ENCODE measurements at places on chromosomes 11 and 22.
A peak's percentile ranks its signal among the peaks of the same experiment; 100 is the strongest.

GRCh38 chr22:37278261-37278660 is 4.0 kb upstream of the CYTH4 start:
- no peak for DNase-seq

GRCh38 chr11:11149671-11150459 is 203.2 kb downstream of the CSNK2A3 start:
- no peak for DNase-seq

GRCh38 chr11:696955-697491 is 1.4 kb downstream of the TMEM80 start:
- peak; percentile 84 for DNase-seq

- DNase-seq: no peak
These were observed 9.1 kb upstream of the OR8B8 start for GRCh38 chr11:124454552-124454951.

GRCh38 chr11:122754553-122755322 is 83.6 kb upstream of the CRTAM start:
- no peak for DNase-seq

GRCh38 chr11:134530636-134531326 is 118.7 kb upstream of the B3GAT1 start:
- DNase-seq: no peak

DNA sequence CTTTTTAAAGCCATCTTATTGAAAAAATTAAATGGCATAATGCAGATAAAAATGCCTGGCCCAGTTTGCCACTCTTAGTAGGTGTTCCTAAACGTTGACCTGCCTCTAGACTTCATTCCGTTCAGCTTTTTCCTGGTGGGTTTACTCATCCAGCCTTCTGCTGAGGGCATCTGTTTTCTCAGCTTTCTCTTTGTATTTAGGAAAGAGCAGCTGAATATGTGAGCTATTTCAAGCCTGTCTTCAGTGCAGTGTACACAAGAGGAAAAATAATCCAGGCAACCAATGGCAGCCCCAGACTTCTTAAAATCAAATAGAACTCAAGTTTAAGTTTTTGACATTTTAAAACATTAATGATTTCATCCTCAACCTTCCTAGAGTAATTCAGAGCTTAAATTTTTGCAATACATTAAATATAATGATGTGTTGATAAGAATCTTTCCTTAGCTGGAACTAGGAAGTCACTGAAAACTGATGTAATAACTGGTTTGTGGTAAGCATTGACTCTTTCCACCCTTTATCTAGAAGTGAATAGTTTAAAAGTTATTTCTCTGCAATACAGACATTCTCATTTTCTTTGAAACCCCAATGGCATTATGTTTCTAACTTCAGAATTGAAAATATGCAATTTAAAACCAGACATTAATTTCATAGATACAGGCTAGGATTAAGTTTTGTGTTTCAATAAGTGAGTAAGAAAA is 165.4 kb downstream of the AASDHPPT start:
- DNase-seq: no peak

GRCh38 chr11:124669193-124669592 is 4.3 kb downstream of the SIAE start:
- peak; percentile 28 for DNase-seq

- no peak for DNase-seq
These were observed 1.4 kb downstream of the ANO5 start for GRCh38 chr11:22194306-22194705.

DNA sequence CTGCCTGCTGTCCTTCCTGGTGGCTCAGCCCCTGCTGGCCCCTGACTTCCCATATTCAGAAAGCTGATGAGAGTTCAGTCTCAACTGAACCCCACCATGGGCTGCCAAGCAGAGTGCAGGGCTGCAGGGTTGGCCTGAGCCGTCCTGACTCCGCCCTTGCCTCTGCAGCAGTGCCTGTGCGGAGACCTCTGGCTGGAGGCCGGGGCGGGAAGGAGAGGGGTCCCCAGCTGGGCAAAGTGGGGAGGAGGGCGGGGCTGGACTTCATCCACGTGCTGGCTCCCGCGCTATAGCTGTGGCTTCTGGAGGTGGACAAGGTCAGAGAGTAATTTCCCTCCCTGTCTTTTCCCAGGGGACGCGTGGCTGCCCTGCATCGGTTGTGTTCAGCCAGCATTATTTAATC is 13.6 kb downstream of the GLB1L3 start:
- DNase-seq: no peak

- no peak for DNase-seq
These were observed 1.4 kb downstream of the MOV10L1 start for GRCh38 chr22:50091092-50091768.

- DNase-seq: peak; percentile 19
These were observed 27.3 kb downstream of the FAM118A start for GRCh38 chr22:45336971-45337431.

DNA sequence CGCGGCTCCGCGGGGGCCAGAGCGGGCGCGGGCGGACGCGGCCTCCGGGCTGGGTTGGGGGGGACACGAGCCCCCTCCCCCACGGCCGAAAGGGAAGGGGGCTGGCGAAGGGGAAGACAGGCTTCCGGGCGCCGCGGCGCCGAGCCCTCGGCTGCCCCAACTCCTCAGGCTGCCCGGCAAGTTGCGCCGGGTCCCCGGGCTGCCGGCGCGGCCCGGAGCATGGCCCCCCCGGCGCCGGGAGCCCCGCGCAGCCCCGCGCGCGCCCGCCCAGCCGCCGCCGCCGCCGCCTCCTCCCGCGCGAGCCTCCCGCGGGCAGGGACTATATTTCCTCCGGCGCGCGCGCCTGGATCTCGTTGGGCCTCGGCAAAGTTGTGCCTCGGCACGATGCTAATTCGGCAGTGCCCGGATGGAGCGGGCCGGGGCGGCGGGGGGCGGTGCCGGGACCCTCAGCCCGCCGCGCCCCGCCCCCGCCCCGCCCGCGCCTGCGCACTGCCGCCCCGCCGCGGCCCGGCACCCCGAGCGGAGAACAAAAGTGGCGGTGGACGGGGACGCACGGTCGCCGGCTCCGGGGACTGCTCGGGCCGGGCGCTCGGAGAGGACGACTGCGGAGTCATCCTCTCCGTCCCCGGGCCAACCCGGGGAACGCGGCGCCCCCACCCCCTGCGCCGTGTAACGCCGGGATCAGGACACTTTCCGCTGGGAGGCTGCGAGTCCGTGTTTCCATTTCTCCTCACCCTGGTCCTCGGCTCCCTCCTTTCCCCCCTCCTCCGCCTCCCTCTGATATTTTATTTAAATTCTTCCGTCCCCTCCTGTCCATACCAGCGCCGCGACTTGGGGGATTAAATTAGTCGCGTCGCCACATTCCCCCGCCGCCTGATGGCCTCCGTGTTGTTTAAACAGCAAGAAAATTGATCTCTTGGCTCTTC is at the start of gene PHF21B:
Gene PHF21B (minus strand): TSS at position 400 of the 926 bp plus-strand sequence. CDS start 456 bp downstream, outside the sequence.
- DNase-seq: peak; percentile 62

Measured in fibroblast of skin of back (primary cell).